ENCODE measurements at places on chromosomes 5 and 9.

DNA sequence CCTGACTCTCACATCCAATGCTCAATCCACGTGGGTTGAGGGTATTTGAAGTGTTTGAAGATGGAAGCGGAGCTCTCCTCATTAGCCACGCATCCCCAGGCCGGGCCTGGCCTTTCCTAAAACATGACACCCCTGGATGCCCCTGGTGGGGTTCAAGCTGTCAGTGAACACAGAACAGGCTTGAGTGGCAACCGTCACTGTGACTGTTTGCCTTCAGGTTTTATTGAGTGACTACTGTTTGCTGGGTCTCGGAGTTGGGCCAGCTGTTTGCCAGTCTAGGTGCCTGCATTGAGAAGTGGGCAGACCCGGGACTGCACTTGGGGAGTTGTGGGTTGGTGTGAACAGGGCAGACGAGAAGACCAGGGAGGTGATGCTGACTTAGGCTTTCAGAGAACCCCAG is 7.8 kb upstream of the OLFM1 start:
- DNase-seq, result no peak

GRCh38 chr9:129637673-129638439 is 4.1 kb downstream of the ASB6 start:
- DNase-seq, result no peak

GRCh38 chr5:1948663-1949191 is 66.0 kb upstream of the IRX4 start:
- DNase-seq, result no peak

DNA sequence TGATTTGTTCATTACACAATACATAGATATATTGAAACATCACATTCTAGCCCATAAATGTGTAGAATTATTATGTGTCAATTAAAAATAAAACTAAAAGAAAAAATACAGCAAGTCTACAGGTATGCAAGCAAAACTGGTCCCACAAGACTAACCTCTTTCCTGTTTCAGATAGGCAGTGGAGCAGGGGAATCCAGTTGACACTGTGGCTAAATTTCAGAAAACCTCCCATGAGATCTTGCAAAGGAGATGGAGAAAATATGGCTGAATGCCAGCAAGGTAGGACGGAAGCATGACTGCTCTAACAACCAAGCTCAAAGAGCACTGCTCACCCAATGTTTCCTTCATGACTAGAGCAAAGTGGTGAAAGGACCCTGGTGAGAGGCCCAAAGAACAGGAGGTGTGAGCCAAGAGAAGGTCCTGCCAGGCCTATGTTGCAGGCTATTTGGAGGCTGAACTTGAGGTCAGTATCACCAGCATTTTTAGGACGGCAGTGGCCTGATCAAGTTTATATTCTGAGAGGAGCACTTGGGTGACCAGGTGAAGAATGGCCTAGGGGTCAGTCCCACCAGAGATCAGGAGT is 1.1 kb upstream of the SH3TC2 start:
- no peak for DNase-seq

GRCh38 chr9:121708768-121709488 is 57.5 kb downstream of the DAB2IP start:
- DNase-seq, result no peak

DNA sequence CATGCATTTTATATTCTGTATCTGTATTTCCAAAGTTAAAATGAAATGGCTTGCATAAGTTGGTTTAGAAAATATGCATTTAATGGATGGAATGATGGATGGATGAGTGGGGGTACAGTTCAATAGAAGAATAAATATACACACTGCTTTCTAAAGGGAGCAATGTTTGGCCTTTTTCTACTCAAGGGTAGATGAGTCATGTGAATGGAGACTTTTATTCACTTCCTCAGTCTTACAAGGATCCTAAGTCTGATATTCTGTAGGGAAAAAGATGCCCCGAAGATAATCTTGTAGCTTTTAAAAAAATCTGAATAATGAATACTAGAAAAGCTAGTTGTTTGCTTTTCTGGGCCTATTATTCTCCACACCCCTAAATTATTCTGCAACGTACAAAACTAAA is 2112.1 kb downstream of the MAT2B start:
- no peak for DNase-seq

GRCh38 chr5:139645430-139645871 is 2.7 kb upstream of the CXXC5 start:
- no peak for DNase-seq

- no peak for DNase-seq
These were observed 165.3 kb upstream of the NREP start for GRCh38 chr5:111922344-111922743.

DNA sequence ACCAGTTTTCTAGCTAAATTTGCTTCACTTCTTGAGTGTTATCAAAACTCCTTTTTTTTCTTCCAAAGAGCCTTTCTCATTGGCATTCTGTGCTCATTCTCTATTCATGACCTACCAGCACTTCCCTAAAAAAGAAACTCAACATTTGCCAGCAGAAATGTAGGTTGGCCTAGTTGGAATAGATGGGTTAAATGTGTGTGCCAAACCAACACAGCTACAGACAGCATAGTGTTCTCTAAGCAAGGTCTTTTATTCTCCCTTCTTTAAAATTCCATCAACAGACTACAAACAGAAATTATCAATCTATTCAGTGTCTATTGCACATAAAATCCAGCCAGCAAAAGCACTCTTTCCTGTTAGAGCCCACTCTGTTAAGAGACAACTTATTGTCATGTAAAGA is 255.8 kb upstream of the PUM3 start:
- no peak for DNase-seq

DNA sequence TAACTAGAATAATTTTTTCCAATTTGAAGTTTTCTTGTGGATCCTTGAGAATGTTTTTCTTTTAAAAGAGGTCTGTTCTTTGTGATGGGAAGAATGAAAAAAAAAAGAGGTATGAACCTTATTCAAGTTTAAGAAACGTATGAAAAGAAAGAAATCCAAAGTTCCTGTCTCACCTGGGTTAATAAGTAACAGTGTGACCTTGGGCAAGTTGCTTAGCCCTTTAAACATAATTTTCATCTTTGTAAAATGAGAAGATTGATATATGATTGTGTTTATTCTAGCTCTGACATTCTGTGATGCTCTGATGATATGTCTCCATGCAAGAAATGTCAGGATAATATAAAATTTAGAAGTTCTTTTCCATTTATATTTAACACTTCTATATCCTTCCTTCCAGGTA is 19.3 kb downstream of the SLC26A2 start:
- no peak for DNase-seq

DNA sequence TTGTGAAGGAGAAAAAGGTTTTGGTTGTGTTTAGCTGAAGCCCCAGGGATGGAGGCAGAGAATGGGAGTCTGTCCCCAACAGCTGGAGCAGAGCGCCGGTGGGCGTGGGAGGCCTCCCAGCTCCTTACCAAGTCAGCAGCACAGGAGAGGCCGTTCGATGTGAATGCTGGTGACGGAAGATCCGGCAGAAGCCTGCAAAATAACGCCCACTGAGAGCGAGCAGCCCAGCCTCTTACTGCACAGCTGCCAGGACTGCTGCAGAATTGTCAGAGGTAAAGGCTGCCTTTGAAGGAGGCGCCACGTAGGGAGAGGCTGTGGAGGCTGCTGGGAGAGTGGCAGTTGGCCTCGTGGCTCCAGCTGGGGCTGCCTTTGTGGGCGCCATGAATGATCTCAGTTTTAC is 26.2 kb downstream of the ANGPTL2 start:
- DNase-seq, result no peak

- DNase-seq, result no peak
These were observed 43.1 kb downstream of the BICD2 start for GRCh38 chr9:92721548-92721947.

DNA sequence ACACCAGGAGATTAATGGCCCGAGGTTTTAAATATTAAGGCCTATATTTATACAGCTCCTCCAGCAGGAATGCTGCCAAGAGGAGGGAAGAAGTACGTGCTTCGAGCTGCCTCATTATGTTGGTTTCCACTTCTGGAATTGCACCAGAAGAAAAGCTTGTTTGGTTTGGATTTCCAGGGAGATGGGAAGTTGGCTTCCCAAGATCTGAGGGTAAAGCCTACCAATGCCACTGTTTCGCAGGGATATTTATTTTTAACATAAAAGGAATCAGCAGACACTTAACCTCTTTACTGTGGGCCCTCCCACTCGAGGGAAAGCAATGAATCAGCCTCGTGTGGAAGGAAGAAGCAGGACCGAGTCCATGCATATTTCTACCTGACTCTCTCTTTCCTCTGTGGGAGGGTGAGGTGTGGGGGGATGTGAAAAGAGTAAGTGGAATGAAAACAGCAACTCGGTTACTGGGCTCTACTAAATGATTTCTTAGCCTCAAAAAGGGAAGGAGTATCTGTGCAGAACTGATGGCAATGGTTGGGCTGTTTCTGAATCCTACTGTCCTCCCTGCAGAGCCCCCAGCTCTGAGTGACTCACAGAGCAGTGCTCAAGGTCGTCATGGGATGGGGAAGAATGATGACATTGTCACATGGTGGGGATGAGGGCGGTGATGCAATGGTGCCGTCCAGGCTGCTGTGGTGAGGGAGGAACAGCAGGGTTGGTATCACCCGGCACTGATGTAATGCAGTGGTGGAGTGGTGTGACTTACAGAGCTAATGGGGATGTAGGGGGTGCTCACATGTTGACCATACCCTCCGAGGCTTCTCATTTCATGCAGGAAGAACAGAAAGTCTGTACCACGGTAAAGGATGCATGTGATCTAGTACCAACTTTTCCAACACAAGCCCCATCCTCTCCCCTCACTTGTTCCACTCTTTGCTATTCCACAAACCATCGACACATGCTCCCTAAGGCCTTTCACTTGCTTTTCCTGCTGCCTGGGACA is 215.0 kb upstream of the PANK3 start:
- DNase-seq, result no peak

DNA sequence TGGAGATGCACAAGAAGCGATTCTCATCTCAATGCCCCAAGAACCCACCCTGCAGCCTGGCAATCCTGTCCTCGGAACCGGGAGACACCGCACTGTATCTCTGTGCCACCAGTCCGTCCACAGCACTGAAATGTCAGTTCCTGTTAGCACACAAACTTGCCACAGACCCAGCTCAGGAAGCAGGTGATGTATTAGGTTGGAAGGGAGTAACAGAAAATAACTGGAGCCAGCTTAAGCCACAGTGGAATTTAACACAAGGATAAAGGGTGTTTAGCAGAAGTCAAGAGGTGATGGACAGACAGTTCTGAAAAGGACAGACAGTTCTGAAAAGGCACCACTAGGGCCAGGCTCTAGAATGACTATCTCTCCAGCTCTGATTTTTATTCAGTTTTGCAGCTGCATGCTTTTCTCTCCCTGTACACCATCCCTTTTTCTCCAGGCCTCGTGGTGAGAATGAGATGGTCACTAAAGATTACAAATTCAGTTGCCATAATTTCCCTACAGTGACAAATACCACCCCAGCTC is 114.4 kb downstream of the ANKRD18B start:
- DNase-seq, result no peak

GRCh38 chr9:17739022-17739421 is 160.2 kb downstream of the SH3GL2 start:
- DNase-seq, result no peak

DNA sequence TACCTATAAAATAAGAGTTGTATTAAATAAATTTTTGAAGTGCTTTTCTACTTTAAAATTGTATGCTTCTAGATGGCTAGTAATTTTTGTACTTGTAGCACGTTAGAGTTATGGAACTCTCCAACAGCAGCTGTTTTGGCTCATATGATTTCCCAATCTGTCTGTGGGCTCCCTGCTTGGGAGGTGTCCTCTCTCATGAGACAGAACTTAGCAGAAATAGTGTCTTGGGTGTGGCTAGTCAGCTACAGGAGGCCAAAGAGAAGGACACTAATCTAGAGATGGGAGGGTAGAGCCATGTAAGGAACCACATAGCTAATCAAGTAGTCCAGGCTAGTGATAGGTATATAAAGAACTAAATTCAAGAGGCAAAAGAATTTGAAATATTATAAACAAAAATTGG is 78.4 kb upstream of the DAB2 start:
- no peak for DNase-seq

DNA sequence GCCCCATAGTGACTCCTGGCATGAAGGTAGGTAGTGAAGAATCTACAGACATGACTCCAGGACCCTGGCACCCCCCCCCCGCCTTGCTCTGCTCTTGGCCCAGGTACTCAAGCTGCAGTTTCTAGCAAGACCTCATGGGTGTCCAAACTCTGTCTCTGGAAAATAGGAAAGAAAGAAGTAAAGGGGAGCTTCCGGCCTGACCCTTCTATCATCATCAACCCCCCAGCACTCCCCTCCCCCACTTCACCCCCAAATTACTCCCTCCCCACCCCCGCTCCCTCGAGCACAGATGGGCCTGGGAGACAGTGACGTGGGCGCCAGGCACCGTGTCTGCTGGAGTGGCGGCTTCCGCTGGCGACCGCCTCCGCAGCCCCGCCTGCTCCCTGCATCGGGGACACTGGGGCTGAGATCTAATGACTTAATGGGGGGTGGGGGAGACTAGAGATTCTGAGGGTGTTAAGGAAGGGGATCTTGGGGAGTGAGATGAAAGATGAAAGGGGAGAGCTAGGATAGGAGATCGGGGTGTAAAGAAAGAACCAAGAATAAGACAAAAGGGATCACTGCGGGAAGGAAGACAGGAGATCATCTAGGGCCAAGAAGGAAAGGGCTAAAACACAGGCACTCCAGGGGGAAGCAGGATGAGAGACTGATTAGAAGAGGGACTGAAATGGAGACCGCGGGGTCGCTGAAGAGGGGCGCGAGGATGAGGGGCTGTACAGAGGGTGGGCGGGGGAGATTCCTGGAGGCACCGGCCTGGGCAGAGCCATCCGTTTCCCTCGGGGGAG is 1.1 kb upstream of the DNAJB5 start:
- DNase-seq, result no peak

DNA sequence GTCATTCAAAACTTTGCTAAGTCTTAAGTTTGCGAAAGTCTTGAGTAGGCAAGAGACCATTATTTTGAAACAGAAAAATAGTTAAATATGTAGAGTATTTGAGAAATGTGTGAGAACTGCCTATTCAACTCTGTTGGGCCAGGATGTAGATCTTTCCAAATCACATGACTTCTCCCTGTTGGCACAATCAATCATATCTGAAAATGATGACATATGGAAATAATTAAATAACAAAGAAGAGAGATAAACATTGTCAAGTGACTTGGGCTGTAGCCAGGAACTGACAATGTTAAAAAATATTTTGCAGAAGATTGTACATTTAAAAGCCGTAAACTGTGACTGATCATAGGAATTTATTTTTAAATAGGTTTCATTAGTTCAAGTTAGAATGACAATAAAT is 104.6 kb upstream of the IL6ST start:
- DNase-seq, result no peak

- DNase-seq, result no peak
These were observed 469.9 kb downstream of the ARHGEF28 start for GRCh38 chr5:74095871-74096270.

DNA sequence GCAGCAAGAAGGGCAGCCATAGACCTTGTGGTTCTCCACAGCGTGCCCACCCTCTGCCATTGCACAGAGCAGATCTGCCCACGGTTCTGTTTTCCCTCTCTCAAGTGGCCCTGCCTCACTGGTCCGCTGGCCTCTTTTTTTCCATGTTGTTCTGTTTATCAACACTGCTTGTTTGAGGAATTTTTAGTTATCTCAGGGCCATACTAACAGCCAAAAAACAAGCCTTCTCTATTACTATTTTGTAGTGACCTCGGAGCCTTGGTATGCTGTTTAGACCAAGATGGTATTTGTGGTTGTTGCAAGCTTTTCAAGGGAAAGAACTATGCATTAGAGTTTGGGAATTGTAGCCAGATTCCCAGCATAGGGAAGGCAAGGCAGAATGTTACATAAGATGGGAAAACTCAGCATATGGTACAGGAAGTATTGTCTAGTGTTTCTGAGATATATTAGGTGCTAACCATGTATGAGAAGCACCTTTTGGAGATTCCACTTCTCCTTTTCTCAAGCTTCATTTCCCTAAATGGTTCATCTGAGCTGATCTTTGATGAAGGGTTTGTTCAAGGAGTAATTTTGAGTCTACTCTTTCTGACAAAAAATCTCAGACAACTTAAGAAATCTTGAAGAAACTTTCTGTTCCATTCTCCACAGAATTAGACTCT is 54.3 kb downstream of the NUP214 start:
- no peak for DNase-seq

Data from stimulated activated CD4-positive, alpha-beta T cell treated with anti-CD3 and anti-CD28 coated beads, Interleukin-1b, Interleukin-23, amount 100 ng/mL, for 1 hour (primary cell).